ENCODE measurements at places on chromosomes 6 and 20.

DNA sequence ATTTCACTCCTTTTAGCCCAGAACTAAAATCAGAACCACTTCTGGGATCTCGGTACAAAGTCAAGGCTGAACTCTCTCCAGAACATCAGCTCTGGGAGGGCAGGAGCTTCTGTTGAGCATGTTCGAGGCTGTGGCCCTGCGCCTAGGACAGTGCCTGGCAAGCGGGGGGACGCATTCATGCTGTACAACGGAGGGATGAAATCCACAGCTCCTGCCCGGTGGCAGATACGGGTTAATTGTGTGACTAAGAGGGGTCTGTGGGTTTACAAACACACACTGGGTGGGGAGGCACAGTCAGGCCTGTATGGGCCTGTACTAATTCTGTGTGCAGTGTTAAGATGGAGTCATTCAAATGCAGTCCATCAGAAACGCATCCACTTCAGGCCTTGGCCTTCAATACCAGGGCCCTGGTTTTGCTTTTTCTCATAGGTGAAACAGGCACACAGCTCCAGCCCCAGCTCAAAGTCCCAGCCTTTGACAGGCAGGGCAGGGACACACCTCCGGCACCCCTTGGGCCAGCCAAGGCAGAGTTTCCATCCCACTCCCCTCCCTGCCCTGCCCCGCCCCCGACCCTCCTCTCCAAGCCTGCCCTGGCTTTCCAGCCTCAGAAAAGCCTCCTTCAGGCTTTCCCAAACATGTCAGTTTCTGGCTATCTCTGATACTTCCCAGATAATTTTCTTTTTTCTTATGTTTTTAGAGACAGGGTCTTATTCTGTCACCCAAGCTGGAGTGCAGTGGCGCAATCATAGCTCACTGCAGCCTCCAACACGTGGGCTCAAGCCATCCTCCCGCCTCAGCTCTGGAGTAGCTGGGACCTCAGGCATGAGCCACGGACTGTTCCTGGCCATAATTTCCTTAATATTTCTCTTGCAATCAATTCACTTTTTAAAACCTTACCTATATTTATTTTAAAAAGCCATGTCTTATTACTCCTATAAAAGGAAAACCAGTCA is 109.8 kb downstream of the SULF2 start:
- no peak for DNase-seq

DNA sequence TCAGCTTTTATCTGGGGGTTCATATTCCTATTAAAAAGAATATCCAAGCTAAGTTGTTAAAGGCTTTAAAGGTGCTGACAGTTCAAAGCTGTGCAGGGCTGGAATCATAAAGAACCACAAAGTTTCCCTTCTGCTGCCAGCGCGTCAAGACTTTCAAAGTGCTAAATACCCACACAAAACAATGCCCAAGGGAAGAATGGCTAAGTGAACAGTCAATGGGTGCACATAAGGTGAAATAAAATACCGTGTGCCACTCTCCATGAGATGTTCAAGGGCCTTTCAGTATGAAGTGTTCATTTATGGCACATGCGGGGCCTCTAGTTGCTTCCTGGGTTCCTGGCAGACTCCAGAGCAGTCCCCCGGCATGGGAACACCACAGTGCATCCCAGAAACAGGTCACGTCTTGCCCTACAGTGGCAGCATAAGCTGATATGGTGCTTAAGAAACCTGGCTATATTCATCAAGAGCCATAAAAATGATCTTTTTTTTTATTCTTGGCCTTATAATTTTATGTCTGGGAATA is 14.1 kb downstream of the TXNDC5 start:
- DNase-seq = no peak

- no peak for DNase-seq
These were observed 287.7 kb downstream of the ALDH8A1 start for GRCh38 chr6:134662077-134662700.

GRCh38 chr6:156796627-156797026 is 19.4 kb downstream of the ARID1B start:
- DNase-seq = no peak

DNA sequence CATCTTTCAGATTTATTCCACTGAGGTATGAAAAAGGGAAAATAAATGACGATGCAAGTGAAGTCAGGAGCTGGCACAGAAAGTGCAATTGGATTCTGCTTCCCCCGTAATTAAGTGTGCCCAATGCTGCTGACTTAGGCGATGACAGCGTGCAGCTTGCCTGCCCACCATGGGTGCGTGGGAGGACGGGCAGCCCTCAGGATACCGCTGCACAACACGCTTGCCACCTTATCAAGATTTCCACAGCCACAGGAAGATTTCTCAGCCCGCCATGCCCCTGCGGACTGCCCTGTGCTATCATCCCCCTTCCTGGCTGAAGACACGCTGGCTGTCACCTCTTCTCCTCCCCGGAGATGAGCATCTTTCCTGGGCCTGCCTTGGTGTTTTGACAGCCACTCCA is 103.3 kb upstream of the BACH2 start:
- DNase-seq = no peak

DNA sequence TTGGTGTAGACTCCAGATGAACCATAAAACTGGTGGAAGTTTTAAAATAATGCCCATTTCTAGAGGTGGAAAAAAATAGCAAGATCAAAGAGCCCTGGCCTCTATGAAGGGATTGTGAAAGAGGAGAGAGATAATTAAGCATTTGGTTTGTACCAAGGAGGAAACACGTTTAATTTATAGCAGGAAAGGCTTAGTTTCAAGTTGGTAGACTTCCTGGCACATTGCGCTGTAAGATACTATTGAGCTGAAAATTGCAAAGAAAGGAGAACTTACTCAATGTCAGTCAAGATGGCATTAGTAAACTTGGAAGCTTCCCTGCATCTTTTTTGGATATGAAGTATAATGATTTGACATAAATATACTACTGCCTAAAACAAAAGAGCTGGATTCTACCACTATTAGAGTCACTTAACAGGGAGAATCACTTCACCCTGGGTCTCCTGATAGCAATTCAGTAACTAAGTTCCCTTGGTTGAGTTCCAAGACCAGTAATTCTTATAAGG is 24.4 kb downstream of the MARCKS start:
- no peak for DNase-seq

DNA sequence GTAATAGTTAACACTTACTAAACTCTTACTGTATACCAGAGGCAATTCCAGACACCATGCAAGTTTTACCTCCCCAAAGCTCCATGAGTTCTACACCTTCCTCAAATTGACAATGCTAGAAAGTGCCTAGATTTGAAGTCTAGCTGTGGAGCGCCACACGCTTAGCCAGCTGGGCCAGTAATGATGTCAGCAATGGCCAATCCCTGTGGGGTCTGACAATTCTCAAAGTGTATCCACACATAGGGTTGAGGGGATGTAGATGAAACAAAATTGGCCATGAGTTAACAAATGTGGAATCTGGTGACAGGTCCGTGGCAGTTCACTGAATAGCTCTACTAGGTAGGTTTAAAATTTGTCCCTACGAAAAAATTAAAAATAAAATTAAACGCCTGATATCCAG is 1.3 kb downstream of the ZNF343 start:
- no peak for DNase-seq

DNA sequence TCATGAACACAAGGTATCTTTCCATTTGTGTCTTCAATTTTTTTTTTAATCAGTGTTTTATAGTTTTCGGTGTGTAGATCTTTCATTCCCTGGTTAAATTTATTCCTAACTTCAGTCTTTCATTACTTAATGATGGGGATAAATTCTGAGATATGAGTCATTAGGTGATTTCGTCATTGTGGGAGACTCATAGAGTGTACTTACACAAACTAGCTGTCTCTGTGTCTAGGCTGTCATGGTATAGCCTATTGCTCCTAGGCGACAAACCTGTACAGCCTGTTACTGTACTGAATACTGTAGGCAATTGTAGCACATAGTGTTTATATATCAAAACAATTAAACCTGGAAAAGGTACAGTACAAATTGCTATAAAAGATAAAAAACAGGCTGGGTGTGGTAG is 42.1 kb downstream of the SMAP1 start:
- DNase-seq = no peak

- DNase-seq = no peak
These were observed 14.6 kb upstream of the ARID1B start for GRCh38 chr6:156762547-156762946.

- DNase-seq = no peak
These were observed 34.2 kb downstream of the ARHGAP40 start for GRCh38 chr20:38635721-38636288.

GRCh38 chr20:58542411-58543095 is 27.4 kb upstream of the APCDD1L start:
- no peak for DNase-seq

DNA sequence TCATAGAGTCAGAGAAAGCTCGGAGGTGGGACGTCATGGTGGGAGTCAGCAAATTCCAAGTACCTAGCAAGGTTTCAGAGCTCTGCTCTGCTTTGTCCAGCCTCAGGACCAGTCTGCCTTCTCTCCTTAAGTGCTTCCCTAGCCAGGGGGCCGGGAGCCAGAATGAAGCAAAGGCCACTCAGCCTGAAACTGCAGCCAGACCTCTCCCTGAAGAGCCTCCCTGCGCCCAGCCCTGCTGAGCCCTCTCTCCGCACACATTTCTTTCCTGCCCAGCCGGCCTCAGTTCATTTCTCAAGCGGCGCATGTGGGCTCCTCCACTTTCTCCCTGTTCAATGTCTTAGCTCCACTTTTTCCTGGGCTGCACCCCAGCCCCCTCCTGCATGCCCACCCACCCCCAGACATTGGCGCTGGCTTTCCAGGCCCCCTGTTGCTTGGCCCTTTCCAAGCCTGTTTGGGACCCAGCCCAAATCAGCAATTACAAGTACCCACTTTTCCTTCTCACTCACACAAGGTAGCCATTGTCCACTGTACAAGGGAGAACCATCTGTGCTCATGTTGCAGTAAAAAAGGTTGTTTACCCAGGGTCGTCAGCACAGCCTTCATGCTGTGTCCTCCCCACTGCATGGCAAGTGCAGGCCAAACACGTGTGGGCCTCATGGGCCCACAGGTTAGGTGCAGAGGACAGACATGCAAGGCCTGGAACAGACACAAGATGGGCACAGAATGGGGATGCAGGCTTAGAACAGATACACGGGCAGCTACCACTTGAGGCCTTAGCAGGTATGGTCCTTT is 147.1 kb downstream of the MRPL14 start:
- no peak for DNase-seq

GRCh38 chr6:1696463-1696850 is 86.7 kb downstream of the FOXC1 start:
- DNase-seq = no peak

DNA sequence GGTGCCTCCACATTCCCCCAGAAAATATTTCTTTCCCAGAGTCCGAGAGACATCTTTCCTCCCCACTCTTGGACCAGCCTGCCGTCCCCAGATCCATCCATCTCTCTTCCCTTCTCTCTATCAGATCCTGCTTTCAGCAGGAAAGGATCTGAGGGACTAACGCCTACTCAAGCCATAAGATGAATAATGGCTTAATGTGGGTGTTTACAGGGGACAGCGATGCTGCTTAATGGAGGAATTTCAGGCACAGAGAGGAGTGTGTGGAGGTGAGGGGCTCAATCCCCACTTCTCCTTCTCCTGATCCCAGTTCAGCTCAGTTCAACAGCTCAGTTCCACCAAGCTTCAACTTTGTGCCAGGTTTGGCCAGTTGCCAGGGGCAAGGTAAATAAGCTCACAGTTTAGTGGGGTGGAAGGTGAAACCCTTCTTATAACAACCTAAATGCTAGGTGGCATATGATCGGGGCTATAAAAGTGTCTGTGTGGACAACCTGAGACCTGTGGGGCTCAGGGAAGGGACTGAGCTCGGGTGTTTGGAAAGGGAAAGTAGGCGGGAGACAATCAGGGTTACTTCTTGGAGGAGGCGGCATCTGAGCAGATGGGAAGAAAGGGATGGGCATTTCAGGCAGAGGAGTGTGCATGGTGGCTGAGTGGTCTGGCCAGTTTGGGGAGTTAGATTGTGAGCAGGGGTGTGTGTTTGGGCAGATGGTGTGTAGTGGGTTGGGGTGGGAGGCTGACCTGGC is 55.8 kb downstream of the CDH22 start:
- no peak for DNase-seq

DNA sequence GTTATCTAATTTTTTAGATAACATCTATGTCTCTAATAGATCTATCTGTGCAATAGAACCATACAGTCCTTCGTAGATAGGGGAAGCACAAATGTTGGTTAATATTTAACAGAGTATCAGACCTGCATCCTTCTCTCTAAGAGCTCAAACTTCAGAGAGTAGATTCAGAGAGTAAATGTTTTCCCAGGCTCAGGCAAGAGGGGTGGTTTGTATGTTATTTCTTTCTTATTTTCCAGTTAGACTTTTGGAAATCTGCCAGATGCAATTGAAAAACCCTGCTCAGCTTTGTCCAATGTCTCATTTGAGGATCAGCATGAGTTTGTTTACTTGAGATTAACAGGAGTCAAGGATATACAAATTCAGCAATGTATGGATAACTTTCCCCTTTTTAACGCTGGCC is 361.9 kb downstream of the BCKDHB start:
- DNase-seq = no peak

GRCh38 chr20:54178256-54178655 is 4.5 kb upstream of the CYP24A1 start:
- DNase-seq = no peak

DNA sequence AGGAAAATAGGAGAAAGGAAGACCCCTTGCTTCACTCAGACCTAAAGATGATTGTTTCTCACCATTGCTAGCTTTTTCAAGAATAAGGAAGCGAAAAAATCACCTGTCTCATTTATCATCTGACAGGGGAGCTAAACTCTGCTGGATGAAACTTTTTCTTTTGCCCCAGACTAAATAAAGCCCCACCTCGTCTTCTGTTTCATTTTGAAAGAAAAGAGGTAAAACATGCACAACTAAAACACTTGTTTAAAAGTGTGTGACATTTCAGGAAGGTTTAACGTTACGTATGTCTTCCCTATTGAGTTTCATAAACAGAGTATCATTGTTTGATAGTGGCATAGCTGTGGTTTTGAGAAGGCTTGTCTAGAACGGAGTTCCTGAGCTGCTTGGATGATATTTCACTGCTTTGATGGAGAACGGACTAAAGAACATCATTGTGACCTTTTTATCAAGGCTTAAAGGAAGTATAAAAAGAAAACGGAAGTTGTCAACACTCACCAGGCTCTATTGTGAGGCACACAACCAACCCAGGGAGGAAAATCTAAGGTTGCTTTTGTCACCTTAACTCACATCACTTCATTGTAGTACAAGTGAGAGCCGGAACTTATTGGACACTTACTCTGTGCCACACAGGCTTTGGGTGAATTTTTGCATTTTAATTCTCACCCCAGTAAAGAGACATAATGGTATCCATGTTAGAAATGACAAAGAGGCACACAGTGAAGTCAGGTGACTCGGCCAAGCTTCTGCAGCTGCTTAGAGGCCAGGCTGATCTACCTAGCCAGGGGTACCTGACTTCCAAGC is 29.5 kb downstream of the TSHZ2 start:
- no peak for DNase-seq
